ENCODE measurements at places on chromosomes 4 and X.

DNA sequence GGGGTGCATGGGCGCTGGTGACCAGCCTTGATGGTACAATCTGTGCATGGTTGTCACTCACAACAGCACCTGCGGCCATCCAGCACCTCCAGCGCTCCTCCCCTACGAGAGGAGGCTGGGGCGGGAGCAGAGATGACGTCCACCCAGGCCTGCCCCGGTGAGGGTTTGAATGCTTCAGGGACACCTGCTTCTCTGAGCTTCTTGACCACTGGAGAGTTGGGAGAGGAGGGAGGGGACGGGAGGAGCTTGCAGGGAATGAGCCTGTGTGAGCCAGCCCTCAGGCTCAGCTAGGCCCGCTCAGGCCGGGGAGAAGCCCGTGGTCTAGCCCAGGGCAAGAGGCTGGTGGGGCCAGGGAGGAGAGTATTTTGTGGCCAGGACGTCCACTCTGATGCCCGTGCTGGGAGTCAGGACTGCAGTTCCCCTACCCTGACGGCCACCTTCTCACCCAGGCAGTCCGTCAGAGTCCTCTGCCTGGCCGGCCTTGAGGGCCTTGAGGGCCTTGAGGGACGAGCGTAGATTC, 59.2 kb downstream of the CPZ start:
- DNase-seq = no peak

DNA sequence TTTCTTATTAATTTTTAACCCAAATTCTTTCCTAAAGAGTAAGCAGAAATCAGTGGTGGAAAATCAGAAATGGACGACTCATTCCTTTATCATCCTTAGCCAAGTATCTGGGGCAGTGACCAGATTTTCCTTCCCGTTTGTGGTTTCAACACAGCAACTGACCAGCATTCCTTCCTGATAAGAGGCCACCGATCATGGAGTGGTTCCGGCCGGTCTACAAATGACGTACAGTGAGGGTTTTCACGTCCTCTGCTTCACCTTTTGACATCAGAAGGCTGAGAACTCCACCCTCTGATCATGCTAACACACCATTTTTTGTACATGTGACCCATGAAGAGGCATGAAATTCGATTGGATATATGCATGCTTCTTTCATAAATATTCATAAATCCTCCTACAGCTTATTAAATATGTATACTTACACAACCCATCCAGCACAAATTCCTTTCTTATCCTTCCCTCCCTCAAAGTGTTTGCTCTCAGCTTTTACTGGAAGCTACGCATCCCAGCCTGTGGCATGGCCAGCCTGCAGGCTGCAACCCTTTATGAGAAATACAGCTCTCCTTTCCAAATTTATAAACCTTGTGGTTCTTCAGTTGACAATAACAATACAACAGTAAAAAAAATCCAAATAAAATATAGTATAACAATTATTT, 173.0 kb upstream of the CASK start:
- peak; percentile 95 for DNase-seq

- peak; percentile 0 for DNase-seq
Observed at GRCh38 chrX:25858273-25858880, 279.8 kb upstream of the MAGEB18 start.

GRCh38 chrX:34918856-34919255, 23.7 kb upstream of the FAM47B start:
- peak; percentile 84 for DNase-seq

- no peak for DNase-seq
Observed at GRCh38 chrX:152588206-152588605, 49.5 kb upstream of the GABRQ start.

DNA sequence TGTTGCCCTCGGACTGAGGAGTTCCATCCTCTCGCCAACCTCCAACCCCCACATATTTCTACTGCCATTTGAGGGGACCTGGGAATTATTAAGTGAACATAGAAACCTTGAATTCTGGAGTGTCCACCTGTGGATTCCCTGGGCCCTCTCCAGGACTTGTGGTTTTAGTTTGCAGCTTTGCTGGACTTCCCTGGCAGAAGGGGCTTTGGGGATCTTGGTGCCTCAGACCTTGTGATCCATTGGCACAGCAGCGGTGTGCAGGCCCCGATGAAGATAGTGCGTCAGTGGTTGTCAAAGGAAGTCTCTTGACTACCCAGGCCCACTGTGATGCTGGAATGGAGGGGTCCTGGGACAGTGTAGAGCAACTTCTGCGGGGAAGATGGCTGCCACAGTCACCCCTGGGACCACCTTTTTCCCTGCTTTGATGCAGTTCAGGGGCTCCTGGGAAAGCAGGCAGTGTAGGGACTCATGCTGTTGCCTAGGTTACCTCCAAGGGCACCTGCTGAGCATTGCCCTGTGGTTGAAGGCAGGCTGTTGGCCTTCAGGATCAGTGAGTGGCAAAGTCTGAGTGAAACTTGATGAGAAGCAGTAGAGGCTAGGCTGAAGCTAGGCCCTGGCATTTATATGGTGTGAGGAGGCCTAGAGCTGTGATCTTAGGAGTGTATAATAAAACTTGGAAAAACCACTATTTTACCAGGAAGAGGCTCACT, 2.2 kb downstream of the SLC16A2 start:
- no peak for DNase-seq

DNA sequence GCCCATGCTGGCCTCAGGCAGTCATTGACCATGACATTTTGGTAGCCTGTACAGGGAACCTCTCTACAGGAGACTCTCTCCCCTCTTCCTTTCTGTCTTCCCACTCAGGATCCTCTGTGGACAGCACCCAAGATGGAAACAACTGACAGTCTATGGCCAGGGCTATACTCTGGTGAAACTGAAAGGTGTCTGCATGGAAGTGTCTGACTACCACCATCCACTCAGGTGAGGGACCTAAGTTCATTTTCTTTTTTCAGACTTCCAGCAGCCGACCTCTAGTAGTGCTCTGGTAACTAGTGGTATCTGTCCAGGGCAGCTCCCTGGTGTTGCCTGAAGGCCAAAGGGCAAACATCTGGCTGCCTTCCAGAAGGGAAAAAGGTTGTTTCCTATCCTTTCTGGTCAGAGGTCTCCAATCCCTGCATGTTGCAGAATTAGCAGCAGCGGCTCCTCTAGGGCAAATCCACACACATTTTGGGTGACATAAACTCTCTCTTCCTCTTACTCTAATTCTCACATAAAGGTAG, 804.5 kb downstream of the C4orf33 start:
- no peak for DNase-seq

DNA sequence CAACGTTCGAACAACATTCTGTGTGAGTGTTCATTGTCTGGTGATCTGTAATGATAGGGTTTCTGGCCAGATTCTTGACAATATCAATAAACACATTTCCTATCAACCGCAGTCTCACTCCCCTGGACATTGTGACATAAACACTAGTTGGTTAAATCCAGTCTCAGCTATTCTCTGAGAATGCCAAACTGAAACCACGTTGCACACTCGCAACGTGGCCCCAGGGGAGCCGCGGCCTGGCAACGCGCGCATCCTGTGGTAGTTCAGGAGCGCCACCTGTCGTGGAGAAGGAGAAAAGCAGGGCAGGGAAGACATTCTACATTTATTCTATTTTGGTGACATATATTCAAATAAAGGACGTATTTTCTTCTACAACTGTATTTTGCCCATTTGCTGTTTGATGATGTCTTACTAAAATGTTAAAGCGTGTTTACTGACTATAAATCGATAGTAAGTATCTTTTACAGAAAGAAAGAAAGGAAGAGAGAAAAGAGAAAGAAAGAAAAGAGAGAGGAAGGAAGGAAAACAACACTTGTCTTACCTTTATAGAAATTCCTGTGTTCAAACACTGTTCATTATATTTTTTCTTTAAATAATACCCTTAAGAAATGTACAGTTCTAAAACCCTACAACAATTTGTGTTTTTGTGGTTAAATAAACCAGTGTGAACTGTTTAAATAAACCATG, 738.3 kb upstream of the FRG1 start:
- DNase-seq = peak; percentile 74

- peak; percentile 54 for DNase-seq
Observed at GRCh38 chrX:103063191-103063845, 653 bp downstream of the BEX1 start.

DNA sequence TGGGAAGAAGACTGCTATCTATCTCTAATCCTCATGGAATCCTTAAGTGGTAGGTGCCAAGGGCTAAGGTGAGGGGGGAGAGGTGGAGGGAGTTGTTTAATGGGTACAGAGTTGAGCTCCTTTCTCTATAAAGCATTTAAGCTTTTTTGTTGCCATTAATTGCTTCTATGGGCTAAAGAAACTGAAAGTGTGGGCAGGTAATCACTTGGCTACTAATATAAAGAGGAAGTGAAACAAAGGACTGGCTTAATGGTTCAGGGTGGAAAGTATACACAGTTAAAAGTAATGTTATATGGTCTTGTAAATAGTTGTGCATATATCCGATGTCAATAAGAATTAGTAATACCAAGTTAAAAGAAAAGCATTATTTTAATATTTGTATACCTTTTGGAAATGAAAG, 83.9 kb downstream of the POLA1 start:
- no peak for DNase-seq

GRCh38 chrX:42680666-42681065, 97.3 kb downstream of the PPP1R2C start:
- DNase-seq = peak; percentile 49

DNA sequence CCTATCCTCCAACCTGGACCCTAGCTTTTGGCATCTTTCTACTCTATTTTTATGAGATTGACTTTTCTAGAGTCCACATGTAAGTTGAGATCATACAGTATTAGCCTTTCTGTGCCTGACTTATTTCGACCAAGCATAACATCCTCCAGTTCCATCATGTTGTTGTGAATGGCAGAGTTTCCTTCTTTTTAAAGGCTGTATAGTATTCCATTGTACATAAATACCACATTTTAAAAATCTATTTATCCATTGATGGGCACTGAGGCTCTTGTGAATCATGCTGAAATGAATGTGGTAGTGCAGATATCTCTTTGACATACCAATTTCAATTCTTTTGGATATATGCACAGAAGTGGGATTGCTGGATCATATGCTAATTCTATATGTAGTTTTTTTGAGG, 40.3 kb upstream of the STIM2 start:
- no peak for DNase-seq
